ENCODE measurements at places on chromosomes 13 and 19. TPM values are rescaled to one million over a fixed set of nuclear protein-coding genes. Genes with fewer than 3 reads are reported as not detected.
A peak's percentile ranks its signal among the peaks of the same experiment; 100 is the strongest.

- peak overlapping the region; percentile 72 for H3K4me3 ChIP-seq
- no peak overlapping the region for H3K27ac ChIP-seq
- H3K36me3 ChIP-seq = no peaks in the 10 kb centered on the region
- peaks cover 32% of the 10 kb centered on the region for H3K27me3 ChIP-seq
- no peak for DNase-seq
These were observed 1.7 kb downstream of the SSBP4 start for GRCh38 chr19:18420930-18421329.

DNA sequence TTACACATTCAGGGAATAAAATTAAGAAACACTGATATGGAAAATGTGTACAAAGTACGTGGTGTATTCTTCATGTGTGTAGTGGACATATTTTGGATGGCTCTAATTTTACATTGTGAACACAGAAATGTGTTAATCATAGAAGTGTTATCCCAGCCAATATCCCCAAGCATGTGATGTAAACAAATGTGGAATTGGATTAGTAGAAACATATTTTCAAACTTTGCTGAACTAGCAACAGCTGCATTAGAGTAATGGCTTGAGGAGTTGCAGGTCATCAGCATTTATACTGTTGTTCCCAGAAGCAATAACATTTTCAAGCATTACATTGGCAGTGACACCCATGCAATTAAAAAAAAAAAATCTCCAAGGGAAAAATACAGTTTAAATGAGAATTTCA, 600.6 kb downstream of the SLITRK1 start:
- no peaks in the 10 kb centered on the region for H3K36me3 ChIP-seq
- no peak for DNase-seq
- H3K27me3 ChIP-seq = no peaks in the 10 kb centered on the region
- H3K4me3 ChIP-seq = no peak overlapping the region

- H3K27me3 ChIP-seq = no peaks in the 10 kb centered on the region
- peaks cover 21% of the 10 kb centered on the region for H3K36me3 ChIP-seq
- H3K4me3 ChIP-seq = no peak overlapping the region
- H3K27ac ChIP-seq = peak overlapping the region; percentile 87
- peaks cover 15% of the 10 kb centered on the region for H3K4me1 ChIP-seq
These were observed 77.8 kb downstream of the TUBGCP3 start for GRCh38 chr13:112510002-112510780.

DNA sequence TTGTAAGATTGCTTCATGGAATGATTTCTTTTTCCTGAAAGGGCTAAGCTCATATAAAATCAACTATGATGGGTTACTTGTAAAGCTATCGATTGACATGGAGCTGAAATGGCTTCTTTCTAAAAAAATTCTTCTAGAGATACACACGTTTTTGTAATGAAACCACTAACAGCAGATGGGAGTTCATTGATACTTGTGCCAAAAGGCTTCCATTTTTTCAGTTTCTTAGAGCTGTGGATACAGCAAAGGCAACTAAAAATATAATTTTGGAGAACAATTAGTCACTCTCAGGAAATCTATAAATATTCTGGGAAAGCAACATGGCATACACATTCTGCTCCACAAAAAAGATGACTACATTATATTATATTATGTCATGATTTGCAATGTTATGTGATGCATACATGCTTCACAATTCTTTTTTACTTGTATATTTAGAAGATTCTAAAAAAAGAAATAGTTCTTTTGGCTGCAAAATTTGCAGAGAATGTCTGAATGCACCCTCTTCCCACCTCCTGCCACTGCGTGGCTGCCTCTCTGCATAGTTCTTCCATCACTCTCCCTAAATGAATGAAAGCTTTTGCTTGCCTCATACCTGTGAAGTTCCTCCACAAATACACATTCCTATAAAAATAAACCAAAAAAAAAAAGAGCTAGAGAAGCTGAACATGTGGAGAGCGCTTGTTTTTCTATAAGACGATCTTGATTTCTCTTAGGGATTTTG, 802.5 kb downstream of the EFNB2 start:
- no peaks in the 10 kb centered on the region for H3K27me3 ChIP-seq
- H3K4me1 ChIP-seq = no peaks in the 10 kb centered on the region
- no peak overlapping the region for H3K27ac ChIP-seq
- no peak overlapping the region for H3K4me3 ChIP-seq

DNA sequence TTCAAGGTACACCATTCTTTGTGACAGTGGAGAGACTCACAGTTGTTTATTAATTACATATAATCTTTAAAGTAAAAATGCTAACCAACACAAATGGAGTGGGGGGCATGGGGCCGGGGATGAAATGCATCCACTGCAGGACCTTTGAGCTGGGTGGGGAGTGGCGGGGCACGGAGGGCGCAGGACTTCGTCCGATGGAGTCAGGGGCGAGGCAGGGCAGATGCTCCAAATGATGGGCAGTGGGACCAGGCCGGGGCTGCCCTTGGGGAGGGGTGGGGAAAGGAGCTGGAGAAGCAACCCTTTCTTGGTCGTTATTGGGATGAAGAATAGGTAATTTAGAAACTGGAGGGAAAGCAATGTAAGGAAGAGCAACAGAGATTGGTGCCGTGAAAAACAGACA, 220.0 kb downstream of the TEX29 start:
- no peaks in the 10 kb centered on the region for H3K36me3 ChIP-seq
- peaks cover 20% of the 10 kb centered on the region for H3K27me3 ChIP-seq
- no peak overlapping the region for H3K27ac ChIP-seq
- peaks cover 42% of the 10 kb centered on the region for H3K4me1 ChIP-seq

- H3K27ac ChIP-seq = no peak overlapping the region
- H3K27me3 ChIP-seq = no peaks in the 10 kb centered on the region
These were observed 317.9 kb upstream of the TSHZ3 start for GRCh38 chr19:31667106-31667505.

DNA sequence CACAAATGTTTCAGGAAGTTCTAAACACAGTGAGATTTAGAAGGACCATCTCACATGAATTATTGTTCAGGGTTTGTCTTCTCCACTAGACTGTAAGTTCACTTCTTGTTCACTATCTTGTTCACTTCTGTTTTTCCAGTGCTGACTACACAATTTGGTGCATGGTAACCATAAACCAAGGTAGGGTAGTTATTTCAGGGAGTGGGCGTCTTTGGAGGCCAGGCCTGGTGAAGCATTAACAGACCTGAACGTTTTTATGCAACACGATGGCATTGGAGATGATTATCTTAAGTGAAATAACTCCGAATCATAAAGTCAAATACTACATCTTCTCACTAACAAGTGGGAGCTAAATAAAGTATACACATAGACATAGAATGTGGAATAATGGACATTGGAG, 14.4 kb upstream of the OXGR1 start:
- no peak overlapping the region for H3K4me3 ChIP-seq
- H3K27me3 ChIP-seq = peaks cover 40% of the 10 kb centered on the region
- H3K4me1 ChIP-seq = no peaks in the 10 kb centered on the region
- no peak for DNase-seq
- no peaks in the 10 kb centered on the region for H3K36me3 ChIP-seq

DNA sequence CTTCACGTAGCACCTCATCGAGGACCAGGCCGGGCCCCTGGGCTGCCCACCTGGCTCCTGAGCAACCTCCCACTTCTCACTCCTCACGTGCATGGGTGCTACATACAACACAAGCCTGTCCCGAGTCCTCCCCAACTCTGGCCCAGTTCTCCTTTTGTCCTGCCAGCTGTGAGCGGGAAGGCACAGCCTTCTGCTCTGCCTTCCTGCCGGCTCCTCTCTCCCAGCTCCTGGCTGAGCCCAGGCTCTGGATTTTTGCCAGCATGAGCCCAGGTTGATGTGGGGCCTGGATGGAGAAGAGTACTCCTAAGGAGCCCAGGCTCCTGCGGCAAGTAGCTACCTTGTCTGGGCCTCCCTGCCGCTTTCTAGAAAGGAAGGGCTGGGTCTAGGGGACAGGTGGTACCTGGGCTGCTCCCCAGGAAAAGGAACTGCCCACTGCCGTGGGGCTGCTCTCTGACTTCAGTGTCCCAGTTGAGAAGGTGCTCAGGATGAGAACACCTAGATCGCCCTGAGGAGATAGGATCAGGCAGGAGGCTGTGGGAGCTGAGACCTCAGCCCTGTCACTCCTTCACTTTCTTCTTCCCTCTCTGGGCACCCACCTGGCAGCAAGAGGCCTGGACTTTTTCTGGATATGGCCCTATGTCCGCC, 23.6 kb downstream of the LYL1 start:
- no peak overlapping the region for H3K4me3 ChIP-seq
- H3K27me3 ChIP-seq = peaks cover 37% of the 10 kb centered on the region
- no peaks in the 10 kb centered on the region for H3K36me3 ChIP-seq
- no peak overlapping the region for H3K27ac ChIP-seq

DNA sequence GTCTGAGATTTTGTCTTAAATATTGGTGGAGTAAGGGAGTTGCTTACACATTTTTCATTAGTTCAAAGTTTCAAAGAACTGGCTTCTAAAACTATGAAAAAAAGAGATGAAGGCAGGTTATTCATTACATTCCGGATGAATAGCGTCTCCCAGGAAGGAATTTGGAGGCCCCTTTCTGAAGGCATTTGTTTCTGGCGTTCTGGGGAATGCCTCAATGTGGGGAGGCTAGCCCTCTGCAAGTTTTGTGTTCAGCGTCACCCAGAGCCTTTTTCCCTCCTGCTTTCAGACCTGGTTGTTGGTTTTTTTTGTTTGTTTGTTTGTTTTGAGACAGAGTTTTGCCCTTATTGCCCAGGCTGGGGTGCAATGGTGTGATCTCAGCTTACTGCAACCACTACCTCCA, 21.0 kb downstream of the FAM124A start:
- peak overlapping the region; percentile 47 for H3K4me3 ChIP-seq
- DNase-seq = no peak
- H3K27ac ChIP-seq = peak overlapping the region; percentile 99
- peaks cover 4% of the 10 kb centered on the region for H3K4me1 ChIP-seq

GRCh38 chr19:5292822-5293611, 47.6 kb downstream of the PTPRS start:
- H3K4me3 ChIP-seq = peak overlapping the region; percentile 79
- no peaks in the 10 kb centered on the region for H3K36me3 ChIP-seq
- H3K27ac ChIP-seq = no peak overlapping the region
- H3K4me1 ChIP-seq = peaks cover 22% of the 10 kb centered on the region

DNA sequence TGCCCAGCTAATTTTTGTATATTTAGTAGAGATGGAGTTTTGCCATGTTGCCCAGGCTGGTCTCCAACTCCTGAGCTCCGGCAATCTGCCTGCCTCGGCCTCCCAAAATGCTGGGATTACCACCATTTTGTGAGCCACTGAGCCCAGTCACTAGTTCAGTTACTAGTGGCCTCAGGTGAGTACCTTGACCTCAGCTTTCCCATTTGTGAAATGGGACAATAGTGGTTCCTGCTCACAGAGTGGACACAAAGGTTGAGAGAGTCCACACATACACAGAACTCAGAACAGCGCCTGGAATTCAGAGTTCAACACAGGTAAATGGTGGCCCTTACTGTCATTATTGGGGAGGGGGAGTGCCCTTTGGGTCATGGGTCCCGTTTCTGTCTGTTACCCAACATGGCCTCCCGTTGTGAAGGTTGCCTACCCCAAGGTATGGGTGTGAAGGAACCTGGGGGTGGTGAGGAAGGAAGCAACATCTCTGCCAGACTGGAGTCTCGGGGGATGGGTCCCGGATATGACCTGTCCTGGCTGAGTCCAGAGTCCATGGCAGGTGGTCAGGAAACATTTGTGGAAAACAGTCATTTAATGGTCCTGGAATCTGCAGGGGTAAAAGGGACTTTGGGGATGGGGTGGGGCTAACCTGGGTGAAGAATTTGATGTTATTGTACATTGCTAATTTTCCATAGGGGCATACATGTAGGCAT, 11.7 kb upstream of the IRGC start:
- H3K27me3 ChIP-seq = peaks cover 16% of the 10 kb centered on the region
- H3K27ac ChIP-seq = no peak overlapping the region
- peaks cover 8% of the 10 kb centered on the region for H3K4me1 ChIP-seq

GRCh38 chr13:21336609-21337349, 122.3 kb downstream of the ZDHHC20 start:
- no peak overlapping the region for H3K27ac ChIP-seq
- H3K4me1 ChIP-seq = peaks cover 37% of the 10 kb centered on the region
- peaks cover 3% of the 10 kb centered on the region for H3K36me3 ChIP-seq

DNA sequence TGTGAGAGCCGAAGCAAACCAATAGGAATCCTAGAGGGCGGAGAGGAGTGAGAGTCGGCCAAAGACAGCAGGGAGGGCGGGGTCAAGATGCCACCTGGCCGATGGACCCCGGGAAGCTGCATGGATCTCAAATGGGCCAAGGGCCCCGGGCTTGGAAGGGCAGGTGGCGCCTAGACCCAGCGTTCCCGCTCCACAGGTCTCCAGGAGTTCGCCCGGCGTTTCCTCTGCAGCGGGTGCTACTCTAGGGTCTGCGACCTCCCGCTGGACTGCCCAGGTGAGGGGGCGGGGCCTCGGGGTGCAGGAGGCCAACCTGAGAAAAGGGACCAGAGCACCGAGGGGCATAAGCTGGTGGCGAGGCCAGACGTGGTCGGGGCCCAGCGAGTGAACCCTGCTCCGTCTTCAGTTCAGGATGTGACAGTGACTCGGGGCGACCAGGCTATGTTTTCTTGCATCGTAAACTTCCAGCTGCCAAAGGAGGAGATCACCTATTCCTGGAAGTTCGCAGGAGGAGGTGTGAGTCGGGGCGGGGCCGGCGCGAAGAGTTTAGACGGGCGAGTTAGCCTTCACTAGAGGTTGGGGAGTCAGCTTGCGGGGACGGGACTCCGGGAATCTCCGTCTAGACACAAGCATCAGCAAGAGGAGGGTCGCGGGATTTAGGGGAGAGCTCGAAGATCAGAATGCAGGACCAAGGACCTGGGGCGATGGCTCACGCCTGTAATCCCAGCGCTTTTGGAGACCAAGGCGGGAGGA, 9.9 kb downstream of the SPACA6 start:
- peaks cover 21% of the 10 kb centered on the region for H3K36me3 ChIP-seq
- H3K4me1 ChIP-seq = peaks cover 29% of the 10 kb centered on the region
- peaks cover under 1% of the 10 kb centered on the region for H3K27me3 ChIP-seq
- peak overlapping the region; percentile 94 for H3K4me3 ChIP-seq
- H3K27ac ChIP-seq = peak overlapping the region; percentile 100

- peaks cover 13% of the 10 kb centered on the region for H3K4me1 ChIP-seq
- DNase-seq = no peak
- peaks cover 11% of the 10 kb centered on the region for H3K27me3 ChIP-seq
These were observed 26.1 kb downstream of the NFIC start for GRCh38 chr19:3392480-3392879.

DNA sequence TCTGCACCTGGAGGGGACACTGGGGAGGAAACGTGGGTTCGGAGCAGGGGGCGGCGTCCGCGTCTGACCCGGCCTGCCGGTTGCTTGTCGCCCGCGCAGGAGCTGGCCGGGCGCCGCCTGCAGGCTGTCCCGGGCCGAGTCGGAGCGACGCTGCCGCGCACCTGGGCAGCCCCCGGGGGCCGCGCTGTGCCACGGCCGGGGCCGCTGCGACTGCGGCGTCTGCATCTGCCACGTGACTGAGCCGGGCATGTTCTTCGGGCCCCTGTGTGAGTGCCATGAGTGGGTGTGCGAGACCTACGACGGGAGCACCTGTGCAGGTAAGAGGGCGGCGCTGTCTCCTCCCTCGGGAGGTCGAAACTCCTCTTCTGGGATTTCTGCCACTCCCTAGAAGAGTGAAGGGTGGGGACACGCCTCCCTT, 1.3 kb downstream of the ITGBL1 start:
- peak; percentile 61 for DNase-seq
- H3K27ac ChIP-seq = no peak overlapping the region

ZNF575 gene
- total RNA-seq = not detected

PLPPR2 gene
- total RNA-seq = 8.4 TPM

PSG3 gene
- total RNA-seq = not detected

PHLDB3 gene
- 14.8 TPM for total RNA-seq

ZNF497 gene
- 1.7 TPM for total RNA-seq

LILRB3 gene
- not detected for total RNA-seq

NUFIP1 gene
- 14.0 TPM for total RNA-seq

LILRA6 gene
- not detected for total RNA-seq

SYNGR4 gene
- not detected for total RNA-seq

Measured in WTC11 (cell line).